ENCODE measurements at places on chromosomes 12 and 14.
A peak's percentile ranks its signal among the peaks of the same experiment; 100 is the strongest.

DNA sequence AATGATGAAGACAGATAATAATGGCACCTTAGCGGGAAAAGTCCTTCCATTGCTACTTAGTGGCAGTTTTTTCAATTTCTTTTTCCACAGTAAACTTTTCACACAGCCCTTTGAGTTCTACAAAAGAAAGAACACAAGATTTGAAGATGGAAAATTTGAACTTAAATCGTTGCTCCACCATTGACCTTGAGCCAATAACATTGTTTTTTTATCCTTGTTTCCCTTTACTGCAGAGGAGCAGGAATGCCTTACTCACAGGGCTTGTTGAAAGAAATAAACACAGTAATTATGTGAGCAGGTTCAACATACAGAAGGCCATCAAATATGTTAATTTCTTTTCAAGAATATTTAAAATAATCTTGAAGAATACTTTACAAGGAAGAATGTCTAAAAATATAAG is 181.5 kb upstream of the KRR1 start:
- H3K36me3 ChIP-seq = no peaks in the 10 kb centered on the region
- peaks cover 2% of the 10 kb centered on the region for H3K27me3 ChIP-seq
- H3K4me1 ChIP-seq = no peaks in the 10 kb centered on the region

- no peaks in the 10 kb centered on the region for H3K36me3 ChIP-seq
- H3K4me3 ChIP-seq = no peak overlapping the region
- peak overlapping the region; percentile 75 for H3K27ac ChIP-seq
- peaks cover 2% of the 10 kb centered on the region for H3K27me3 ChIP-seq
- DNase-seq = no peak
- peaks cover 33% of the 10 kb centered on the region for H3K4me1 ChIP-seq
These were observed 75.8 kb downstream of the PELI2 start for GRCh38 chr14:56194042-56194441.

DNA sequence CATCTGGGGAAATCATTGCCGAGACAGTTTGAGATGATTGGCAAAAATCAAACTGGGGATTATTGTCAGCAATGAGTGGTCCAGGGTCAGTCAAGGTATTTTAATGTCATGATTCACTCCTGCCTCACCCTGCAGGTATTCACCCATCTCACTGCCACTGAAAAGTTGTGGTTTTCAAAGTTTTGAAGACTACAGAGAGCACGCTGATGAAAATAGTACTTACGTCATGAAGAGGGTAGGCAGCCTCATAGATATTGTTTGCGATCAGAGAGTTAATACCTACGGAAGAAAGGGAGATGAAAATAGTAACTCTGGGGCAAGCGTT is 138.0 kb downstream of the ANO2 start:
- no peak for DNase-seq
- H3K27ac ChIP-seq = no peak overlapping the region
- no peaks in the 10 kb centered on the region for H3K36me3 ChIP-seq
- H3K4me1 ChIP-seq = no peaks in the 10 kb centered on the region
- H3K27me3 ChIP-seq = no peaks in the 10 kb centered on the region

- no peak overlapping the region for H3K27ac ChIP-seq
- peaks cover 3% of the 10 kb centered on the region for H3K36me3 ChIP-seq
- H3K4me1 ChIP-seq = peaks cover 31% of the 10 kb centered on the region
- no peak overlapping the region for H3K4me3 ChIP-seq
- DNase-seq = no peak
These were observed 58.3 kb downstream of the OTOGL start for GRCh38 chr12:80157645-80158044.

GRCh38 chr12:130576371-130576816 is 139.7 kb downstream of the RIMBP2 start:
- H3K27ac ChIP-seq = no peak overlapping the region
- H3K4me1 ChIP-seq = no peaks in the 10 kb centered on the region
- no peak overlapping the region for H3K4me3 ChIP-seq
- DNase-seq = no peak
- H3K36me3 ChIP-seq = no peaks in the 10 kb centered on the region

- H3K27ac ChIP-seq = peak overlapping the region; percentile 37
- H3K27me3 ChIP-seq = peaks cover 10% of the 10 kb centered on the region
- H3K36me3 ChIP-seq = no peaks in the 10 kb centered on the region
- H3K4me3 ChIP-seq = no peak overlapping the region
These were observed 7.6 kb downstream of the CEP170B start for GRCh38 chr14:104872469-104873341.

DNA sequence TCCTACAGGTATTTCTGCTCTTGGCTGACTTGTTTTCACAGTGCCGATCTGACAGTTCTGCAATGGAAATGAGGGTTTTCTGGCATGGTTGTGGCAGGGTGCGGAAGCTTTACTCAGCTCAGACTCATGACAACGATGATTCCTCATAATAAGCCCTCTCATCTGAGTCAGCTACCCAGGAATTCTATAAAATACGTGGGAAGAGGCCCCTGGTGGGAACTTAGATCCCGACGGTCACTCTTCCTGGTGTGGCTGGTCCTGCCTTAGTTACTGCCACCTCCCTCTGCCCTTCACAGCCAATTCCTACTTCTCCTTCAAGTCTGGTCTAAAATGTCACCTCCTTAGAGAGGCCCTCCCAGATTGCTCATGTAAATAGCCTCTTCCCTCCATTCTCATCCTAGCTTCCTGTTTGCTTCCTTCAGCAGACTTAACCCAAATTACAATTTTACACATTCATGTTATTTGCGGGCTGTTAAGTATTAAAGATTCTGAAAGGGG is 104.2 kb upstream of the MAP1LC3B2 start:
- H3K27me3 ChIP-seq = peaks cover 4% of the 10 kb centered on the region
- H3K36me3 ChIP-seq = no peaks in the 10 kb centered on the region
- H3K4me3 ChIP-seq = no peak overlapping the region

DNA sequence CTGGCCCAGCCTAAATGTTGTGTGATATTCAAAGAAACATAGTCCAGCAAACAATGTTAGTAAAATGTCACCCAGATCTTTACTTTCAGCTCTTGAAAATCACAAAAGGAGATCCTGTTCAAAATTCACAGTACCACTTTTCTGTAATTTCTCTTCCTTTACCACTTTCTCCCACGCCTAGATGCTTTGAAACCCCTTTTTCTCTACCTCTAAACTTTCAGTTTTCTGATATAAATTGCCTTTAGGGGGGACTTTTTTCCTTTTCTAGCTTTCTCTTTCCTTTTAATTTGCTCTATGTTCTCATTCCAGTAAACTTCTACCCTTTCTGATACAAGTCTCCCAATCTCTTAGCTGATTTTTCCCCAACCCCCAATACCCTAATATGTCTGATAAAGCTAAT is 101.8 kb downstream of the LMO3 start:
- H3K27ac ChIP-seq = no peak overlapping the region
- H3K4me1 ChIP-seq = no peaks in the 10 kb centered on the region
- no peaks in the 10 kb centered on the region for H3K27me3 ChIP-seq
- no peak overlapping the region for H3K4me3 ChIP-seq

DNA sequence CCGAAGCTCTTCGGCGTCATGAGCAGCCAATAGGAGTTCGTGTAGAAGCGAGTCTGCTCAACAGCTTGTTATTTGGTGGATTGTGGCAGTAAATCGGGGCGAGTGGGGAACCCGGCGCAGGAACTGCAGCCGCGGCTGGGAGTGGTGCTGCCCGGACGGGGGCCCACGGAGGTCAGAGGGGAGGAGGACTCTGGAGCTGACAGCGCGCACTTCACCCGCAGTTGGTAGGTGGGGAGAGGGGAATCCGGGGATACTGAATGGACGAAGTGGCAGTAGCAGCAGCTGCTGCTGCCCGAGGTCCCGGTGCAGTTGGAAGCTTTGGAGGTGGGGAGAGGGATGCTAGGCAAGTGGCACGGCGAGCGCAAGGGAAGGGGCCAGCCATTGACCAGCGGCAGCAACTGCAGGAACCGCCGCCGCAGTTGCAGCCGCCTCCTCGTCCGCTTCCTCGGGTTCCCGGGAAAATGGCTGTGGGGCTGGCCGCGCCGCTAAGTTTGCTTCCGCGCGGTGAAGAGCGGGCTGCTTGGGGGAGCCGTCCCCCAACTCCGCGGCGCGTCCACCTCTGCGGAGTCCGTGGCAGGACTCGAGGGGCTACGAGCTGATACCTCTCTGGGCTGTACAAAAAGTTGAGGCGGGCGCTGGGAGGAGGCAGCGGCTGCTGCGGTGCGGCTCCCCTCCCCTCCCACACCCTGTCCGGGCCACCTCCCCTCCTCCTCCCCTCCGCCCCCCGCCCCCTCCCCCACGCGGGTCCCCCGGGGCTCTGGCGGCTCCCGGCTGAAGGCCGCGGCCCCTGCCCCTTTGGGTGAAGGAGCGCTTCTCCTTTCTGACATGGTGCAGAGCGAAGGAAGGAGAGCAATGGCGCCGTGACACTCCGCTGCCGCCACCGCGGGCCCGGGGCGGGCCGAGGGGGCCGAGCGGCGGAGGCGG is at the start of gene ARID4A:
TSS of gene ARID4A (plus strand) at position 79 of the 924 bp plus-strand sequence. CDS start 1,300 bp downstream, outside the sequence.
- peaks cover 7% of the 10 kb centered on the region for H3K27me3 ChIP-seq
- peak within 1 kb of the TSS; percentile 97 for H3K4me3 ChIP-seq
- DNase-seq = peak; percentile 47
- H3K4me1 ChIP-seq = peaks cover 34% of the 10 kb centered on the region
- peak within 1 kb of the TSS; percentile 97 for H3K27ac ChIP-seq

DNA sequence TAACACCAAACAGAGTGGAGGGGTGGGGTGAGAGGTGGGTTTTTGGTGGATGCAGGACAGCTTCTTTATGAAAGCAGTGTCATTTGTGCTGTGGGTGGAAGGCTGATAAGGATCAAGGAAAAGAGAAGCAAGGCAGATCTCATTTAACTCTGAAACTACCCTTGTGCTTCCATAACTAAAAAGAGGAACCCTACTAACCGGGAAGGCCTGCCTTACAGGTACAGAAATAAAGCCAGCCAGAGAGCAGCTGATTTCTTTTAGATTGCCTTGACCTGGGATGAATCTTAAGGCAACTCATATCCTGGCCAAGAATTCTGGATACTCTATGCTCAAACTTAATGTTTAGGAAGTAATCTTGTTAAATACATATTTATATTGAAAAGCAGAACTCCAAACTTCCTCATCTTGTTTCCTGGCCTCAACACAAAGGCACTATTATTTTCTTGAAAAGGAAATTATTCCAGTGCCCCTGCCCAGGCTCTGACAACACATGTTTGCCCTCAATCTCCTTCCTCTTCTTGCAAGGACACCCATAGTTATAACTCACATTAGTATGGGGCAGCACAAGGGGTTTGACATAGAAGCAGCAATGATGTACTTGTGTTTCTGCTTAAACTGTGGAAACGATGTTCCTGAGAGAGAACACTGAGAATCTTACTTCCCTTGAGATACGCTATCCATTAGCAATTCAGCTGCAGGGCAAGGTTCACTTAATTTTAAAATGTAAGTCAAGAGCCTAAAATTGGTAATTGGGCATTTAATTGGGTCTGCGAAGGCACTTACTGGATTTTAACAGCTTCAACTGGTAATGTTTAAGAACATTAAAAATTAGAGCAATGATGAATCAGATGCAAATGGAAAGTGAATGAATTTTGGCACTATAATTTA is 173.7 kb downstream of the STXBP6 start:
- no peak overlapping the region for H3K27ac ChIP-seq
- no peak for DNase-seq
- H3K36me3 ChIP-seq = no peaks in the 10 kb centered on the region
- H3K4me1 ChIP-seq = no peaks in the 10 kb centered on the region

DNA sequence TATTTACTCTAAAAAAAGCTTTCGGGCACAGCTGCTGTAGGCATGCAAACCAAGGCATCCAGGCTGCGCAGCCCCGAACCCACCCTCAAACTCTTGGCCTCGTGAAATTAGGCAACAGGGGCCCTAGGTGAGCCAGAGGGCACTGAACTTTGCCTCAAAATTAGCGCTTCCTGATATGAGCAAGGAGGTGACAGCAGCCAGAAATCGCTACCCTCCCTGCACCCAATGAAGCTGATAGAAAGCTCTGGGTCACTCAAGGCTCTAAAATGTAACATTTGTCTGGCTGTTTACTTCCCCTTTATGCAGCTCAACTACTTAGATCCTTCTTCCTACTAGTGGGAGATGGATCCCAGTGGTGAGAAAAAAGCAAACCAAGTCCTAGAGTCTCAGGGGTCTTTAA is 61.8 kb downstream of the PITPNM2 start:
- no peak for DNase-seq
- peaks cover 19% of the 10 kb centered on the region for H3K4me1 ChIP-seq
- no peaks in the 10 kb centered on the region for H3K36me3 ChIP-seq
- no peak overlapping the region for H3K4me3 ChIP-seq
- H3K27ac ChIP-seq = no peak overlapping the region

- H3K36me3 ChIP-seq = no peaks in the 10 kb centered on the region
- H3K4me3 ChIP-seq = no peak overlapping the region
- no peaks in the 10 kb centered on the region for H3K27me3 ChIP-seq
- no peaks in the 10 kb centered on the region for H3K4me1 ChIP-seq
- no peak overlapping the region for H3K27ac ChIP-seq
These were observed 65.9 kb downstream of the FGD6 start for GRCh38 chr12:95151406-95151805.

- H3K36me3 ChIP-seq = no peaks in the 10 kb centered on the region
- peaks cover 1% of the 10 kb centered on the region for H3K27me3 ChIP-seq
- no peak overlapping the region for H3K4me3 ChIP-seq
These were observed 434.1 kb downstream of the NOVA1 start for GRCh38 chr14:26163761-26164160.

DNA sequence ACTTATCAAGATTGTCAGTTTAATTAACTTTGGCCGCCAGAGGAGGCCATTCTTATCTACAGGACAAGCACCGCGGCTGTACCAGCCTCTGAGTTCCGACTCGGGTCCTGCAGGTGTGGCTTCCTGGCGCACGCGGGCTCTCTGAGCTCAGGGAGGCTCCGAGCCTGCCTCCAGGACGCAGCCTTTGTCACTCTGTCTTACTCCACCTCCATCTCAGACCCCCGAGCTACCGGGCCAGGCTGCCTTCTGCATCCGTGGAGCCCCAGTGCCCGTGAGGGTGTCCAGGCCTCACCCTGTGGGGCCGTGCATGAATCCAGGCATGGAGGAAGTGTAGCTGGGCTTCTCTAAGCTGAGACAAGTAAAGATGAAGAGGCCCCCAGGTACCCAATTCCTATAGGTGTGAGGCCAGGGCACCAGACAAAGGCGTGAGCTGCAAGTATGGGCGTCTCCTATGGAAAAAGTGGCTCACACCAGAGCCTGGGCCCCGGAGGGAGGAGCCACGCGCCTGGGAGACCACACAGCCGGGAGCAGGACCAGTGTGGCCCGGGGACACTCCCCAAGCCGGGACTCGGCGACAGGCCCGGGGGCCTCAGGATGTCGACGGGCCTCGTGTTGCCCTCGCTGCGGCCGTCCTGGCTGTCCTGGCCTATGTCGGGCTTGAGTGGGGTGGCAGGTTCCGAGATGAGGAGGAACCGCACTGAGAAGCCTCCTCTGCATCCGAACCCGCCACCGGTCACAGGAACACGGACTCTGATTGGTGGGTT is 42.8 kb downstream of the NOC4L start:
- no peak for DNase-seq
- peaks cover 2% of the 10 kb centered on the region for H3K27me3 ChIP-seq
- peak overlapping the region; percentile 79 for H3K27ac ChIP-seq
- H3K4me1 ChIP-seq = peaks cover 39% of the 10 kb centered on the region

DNA sequence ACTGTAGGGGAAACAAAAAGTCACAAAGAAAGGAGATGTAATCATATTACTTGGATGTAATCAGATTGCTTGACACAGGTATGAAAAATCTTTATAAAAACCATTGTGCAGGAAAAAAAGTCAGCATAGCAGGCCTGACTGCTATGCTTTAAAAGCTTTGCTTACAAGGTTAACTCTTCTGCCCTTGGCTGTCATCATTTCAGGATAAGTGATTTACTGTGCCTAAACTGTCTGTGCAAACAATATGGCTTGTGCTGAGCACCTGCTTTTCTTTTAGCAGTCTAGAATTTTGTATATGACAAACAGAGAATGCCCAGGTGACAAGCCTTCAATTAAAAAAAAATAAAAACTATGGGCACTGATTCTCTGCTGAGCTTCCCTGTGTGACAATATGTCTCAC is 63.8 kb upstream of the PLEKHG7 start:
- no peaks in the 10 kb centered on the region for H3K36me3 ChIP-seq
- DNase-seq = no peak
- no peaks in the 10 kb centered on the region for H3K4me1 ChIP-seq

GRCh38 chr14:73264080-73264884 is 27.0 kb downstream of the PAPLN start:
- no peak for DNase-seq
- no peak overlapping the region for H3K27ac ChIP-seq
- H3K4me1 ChIP-seq = peaks cover 5% of the 10 kb centered on the region
- no peaks in the 10 kb centered on the region for H3K36me3 ChIP-seq

Measured in immature natural killer cell (primary cell).